CD8-positive, alpha-beta memory T cell (primary cell): ENCODE measurements at places on chromosomes 16 and 17. TPM values are rescaled to one million over a fixed set of nuclear protein-coding genes. Genes with fewer than 3 reads are reported as not detected.

DNA sequence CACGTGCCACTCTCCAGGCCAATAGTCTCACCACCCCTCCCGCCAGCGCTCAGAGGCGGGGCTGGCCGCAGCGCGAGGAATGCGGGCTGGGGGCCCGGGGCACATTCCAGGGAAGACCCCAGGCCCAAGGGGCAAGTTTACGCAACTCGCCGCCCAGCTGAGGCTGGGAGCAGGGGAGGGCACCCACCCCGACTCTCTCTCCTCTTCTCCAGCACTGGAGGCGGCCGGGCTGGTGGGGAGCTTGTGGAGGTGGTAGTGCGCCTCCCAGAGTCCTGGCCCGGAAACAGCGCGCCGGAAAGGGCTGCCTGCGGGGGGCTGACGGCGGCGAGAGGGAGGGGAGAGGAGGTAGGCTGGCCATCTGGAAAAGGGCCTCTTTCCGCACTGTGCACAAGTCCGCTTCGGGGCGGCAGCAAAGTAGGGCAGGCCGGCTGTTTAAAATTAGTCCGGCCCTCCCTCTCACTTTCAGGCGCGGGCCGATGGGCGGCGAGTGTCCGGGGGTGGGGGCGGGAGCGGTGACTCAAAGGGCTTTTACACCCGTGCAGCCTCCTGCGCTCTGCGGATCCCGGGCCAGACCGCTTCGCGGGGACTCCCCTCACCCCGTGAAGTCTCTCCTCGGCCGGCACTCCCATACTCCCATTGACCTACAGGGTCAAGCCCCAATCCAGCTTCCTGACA, 1.1 kb downstream of the FHOD1 start:
- DNase-seq, result peak; percentile 69

GRCh38 chr16:56679078-56679730, 3.1 kb upstream of the MT1X start:
- no peak for DNase-seq

DNA sequence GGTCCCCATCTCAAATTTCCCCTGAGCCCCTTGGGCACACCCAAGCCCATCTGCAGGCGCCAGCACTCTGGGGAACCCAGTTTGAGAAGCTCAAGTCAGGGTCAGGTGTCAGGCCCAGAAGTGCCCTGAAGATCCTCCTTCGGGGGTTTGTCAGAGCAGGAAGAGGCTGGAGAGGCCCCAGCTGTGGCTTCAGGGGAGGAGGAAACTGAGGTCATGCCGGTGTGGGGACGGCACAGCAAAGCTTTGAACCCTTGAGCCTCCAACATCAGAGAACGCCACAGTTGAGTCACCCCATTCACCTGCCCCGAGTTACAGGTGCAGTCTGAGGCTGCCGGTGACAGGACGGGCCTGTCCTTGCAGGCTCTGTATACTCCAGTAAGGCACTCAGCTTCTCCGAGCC, 140.2 kb upstream of the CIBAR2 start:
- no peak for DNase-seq

DNA sequence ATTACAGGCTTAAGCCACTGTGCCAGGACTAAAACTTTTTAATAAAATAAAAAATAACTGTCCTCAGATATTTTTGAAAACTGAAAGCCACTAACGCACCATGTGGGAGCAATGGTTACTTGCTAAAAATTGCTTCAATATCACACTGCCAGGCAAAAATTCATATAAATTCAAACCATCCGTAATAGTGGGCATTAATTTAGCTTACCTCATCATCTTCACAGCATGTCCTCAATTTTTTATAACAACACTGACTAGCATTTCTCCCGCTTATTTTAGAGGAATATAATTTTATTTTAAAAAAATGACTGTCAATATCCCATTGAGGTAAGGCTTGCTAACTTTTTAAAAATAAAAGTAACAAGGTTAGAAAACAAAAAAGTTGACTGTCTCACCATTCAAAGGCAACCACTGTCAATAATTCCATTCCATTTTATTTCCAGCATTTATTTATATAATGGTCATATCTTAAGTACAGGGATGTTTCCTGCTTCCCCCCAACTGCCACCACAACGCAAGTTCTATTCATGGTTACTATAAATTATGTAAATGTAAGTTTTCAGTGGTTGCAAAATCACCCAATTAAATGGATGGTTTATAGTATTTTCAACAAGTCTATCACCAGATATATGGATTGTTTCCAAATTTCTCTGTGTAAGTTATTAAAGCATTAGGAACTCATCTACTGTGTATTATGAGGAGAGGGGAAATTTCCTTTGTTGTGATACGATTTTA, 25.4 kb downstream of the GSPT1 start:
- no peak for DNase-seq

DNA sequence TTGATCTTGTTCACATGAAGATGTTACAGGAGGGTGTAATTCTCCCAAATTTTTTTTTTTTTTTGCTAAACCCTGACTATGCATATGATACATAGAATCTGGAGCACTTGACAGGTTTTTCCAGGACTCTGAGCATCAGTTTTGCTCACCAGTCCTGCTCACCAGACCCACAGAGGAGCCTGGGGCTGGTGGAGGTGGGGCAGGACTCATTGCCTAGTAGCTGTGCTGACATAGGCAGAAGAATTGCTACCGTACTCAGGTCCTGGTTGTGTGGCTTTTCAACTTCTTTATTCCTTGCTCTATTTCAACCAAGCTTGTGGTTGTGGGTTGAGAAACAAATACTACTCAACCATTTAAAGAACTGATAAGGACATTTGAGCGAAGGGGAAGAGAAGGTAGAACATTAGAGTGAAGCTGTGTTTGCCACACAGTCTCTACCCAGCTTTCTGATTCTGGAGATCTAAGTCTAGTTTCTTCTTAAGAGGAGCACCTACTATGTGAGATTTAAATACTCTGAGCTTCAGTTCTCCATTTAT, 212.4 kb downstream of the UTP18 start:
- no peak for DNase-seq

DNA sequence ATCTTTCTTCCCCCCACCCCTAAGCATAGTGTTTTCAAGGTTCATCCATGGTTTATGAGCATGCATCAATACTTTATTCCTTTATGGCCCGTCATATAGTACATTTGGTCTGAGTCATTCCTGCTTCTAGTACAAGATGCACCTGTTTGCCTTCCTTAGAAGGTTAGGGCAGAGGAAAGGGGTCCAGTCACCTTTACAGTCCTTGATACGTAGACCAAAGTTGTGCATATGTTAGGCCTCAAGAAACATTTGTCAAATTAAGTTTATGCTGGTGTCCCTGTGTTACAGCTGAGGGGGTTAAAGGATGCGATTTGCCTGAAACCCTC, 1.4 kb downstream of the CYB5D2 start:
- no peak for DNase-seq

DNA sequence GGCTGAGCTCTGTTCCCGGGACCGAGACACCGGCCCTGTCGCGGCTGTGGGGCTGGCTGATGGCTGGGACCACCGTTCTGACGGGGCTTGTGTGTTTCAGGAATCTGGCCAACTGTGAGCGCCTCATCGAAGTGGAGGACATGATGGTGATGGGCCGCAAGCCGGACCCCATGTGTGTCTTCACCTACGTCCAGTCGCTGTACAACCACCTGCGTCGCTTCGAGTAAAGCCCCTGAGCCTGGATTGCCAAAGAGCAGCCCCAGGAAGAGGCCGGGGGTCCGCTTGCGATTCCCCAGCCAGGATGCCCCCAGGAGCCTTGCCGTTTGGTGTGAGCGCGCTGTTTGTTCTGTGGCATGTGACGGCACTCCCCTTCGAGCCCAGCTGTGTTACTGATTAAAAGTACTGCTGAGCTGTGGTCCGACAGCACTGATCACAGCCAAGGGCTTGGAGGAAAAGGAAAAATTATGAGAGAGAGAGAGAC, 23.0 kb downstream of the SMTNL2 start:
- no peak for DNase-seq

DNA sequence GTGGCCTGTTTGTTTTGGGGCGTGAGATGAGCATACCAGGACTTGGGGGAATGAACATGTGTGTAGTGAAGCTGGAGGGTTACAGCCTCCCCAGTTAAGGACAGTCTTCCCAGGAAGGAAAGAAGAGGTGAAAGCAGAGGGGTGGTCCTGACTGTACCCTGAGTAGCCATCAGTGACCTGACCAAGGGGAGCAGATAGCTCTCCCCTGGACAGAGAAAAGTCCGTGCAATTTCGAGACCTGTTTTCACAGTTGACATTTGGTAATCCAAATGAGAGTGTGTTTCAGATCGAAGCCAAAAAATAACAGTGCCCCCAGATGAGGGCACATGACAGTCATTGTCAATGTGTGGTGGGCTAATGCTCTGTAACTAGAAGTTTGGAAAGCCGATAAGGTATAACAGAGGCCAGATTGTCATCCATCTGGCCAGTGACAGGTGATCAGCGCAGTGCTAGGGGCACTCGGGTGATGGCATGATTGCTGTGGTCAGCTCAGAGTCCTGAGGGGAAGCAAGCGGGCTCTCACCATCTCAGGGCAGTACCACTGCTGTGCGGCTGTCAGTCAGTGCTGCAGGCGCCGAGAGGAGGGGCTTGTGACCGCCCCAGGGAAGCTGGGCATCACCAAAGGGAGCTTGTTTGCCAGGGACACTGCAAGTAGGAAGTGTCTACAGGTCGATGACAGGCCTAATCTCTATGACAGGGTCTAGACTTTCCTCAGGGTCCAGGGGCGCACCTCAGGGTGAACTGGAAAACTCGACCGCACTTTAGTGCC, 1.1 kb upstream of the NME2 start:
- DNase-seq, result no peak

DNA sequence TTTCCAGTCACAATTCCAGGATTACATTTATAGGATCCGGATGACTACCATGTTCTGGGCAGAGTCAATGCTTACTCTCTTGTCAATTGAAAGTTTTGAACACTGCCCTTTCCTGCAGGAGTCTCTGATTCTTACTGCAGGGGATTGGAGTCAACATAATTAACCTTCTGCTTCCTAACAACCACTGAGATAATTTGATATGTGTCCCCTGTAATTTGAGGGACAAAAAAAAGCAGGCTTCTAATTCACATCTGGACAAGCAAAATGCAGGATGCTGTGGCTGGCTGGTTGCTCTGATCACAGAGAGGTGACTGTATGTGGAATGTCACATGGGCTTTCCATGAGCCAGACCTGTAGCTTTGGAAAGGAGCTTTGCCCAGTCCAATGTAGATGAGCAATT, 54.9 kb downstream of the PMP22 start:
- DNase-seq, result no peak

DNA sequence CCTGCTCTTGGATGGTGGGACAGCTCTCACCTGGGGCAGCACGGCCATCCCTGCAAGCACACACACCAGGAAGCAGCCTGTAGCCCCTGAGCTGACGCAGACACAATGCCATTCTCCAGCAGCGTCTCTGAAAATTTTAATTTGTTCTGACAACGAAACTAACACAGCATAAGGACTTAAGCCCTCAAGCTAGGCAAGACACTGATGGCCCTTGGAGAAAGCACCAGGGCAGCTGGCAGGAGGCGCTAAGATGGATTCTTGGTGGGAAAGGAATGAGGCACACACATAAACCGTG, 2.7 kb upstream of the LIMD2 start:
- no peak for DNase-seq

DNA sequence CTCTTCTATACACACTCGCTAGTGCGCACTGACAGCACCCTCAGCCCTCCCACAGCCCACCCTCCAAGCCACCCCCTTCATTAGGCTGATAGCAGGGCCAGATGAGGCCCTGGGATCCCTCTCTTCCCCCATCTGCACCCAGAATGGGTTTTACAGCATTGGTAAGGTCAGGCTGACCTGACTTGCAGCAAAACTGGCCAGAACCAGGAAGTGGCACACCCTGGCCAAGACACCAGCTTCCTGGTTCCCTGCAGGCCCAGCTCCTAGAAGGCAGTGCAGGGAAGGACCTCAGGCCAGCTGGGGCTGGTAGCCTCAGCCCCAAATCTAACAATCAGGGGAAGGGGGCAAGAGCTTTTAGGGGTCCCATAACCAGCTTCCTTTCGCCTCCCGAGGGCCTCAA, 50.0 kb upstream of the MRPS23 start:
- no peak for DNase-seq

GRCh38 chr16:88601313-88602036, 31.3 kb downstream of the ZC3H18 start:
- no peak for DNase-seq

DNA sequence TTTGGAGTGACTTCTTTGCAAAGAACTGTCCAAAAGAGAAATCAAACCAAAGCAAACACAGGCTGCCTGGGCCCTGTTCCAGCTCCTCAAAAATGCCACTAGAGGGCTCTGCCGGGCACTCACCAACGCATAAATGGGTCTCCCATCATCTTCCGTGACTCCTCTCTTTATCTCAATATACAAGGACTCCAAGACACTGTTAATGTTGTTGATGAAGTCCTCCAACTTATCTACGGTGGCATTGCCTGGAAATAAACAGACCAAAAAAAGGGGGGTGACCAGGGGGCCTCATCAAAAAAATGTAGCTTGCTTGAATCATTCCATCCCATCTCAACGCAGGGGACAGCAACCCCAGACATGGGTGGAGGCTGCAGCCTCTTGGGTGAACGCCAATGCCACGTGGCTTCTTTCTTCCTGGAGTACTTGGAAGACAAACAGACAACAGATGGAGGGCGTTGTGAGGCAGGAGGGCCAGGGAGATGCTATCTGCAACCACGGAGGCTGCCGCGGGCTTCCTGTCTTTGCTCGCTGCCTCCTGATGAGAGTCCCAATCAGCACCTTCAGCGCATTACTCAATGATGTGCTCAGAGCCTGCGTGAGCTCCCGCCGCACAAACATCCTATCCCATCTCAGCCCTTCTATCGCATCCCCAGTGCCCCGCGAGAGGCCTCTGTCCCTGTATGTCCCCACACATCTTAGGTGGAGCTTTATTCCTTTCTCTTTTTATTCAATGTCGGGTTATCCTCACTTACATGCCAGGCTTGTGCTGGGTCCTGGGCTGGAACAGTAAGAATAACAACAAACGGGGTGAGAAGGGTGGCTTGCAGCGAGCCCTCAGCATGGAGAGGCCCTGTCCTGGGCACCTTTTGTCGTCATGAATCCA, 32.0 kb downstream of the KDM8 start:
- DNase-seq, result peak; percentile 96

DNA sequence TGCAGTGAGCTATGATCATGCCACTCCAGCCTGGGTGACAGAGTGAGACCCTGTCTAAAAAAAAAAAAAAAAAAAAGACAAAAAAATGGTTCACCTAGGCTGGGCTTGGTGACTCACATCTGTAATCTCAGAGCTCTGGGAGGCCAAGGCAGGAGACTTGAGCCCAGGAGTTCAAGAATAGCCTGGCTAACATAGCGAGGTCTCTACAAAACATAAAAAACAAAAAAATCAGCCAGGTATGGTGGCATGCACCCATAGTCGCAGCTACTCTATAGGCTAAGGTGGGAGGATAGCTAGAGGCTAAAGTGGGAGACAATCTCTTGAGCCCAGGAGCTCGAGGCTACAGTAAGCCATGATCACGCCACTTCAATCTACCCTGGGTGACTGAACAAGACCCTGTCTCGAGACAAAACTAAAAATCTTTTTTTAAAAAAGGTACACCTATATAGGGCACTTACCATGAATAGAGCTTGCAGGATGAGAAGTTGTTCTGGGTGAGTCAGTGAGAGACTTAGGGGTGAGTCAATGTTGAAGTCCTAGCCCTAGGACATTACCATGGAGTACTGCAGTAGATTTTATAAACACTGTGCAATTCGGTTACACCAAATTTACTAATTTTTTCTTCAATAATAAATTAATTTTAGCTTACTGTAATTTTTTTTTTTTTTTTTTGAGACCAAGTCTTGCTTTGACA, 19.0 kb downstream of the USP32 start:
- no peak for DNase-seq

The SGSH gene
- 27.2 TPM for total RNA-seq

The GPT2 gene
- total RNA-seq, result 12.5 TPM

The TGFB1I1 gene
- total RNA-seq, result 0.59 TPM

The FOXL1 gene
- not detected for total RNA-seq

The LRRC37B gene
- 16.2 TPM for total RNA-seq

The HOXB13 gene
- not detected for total RNA-seq

The JMJD8 gene
- total RNA-seq, result 55.9 TPM
